Daoy (cell line): ENCODE measurements at places on chromosomes 2 and 18. TPM values are rescaled to one million over a fixed set of nuclear protein-coding genes. Genes with fewer than 3 reads are reported as not detected.

ITGAV gene
- 118 and 128 TPM in 2 replicates for total RNA-seq

- peak; percentile 63 for DNase-seq
Observed at GRCh38 chr2:25821225-25822056, 56.8 kb downstream of the ASXL2 start.

DNA sequence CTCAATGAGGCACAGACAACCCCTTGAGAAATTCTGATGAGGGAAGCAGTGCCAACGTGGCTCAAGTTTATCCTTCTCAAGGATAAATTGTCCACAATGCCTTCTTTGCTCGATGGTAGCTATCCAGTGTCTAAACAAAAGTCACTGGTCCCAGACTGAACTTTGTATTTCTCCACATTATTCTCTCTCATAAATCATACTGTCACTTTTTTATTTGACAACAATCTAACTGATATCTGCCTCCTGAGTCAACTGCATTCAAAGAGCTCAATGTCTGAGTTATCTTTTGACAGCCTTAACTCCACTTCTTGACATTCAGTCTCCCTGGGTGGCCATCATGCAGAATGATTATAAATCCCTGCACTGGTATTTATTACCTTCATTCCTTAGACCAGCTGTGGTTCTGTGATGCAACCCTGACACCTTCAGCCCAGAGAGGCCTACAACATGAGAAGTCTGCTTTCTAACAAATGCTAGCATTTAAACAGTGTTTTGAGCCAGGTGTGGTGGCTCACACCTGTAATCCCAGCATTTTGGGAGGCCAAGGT, 38.2 kb downstream of the IMMT start:
- no peak for DNase-seq

DNA sequence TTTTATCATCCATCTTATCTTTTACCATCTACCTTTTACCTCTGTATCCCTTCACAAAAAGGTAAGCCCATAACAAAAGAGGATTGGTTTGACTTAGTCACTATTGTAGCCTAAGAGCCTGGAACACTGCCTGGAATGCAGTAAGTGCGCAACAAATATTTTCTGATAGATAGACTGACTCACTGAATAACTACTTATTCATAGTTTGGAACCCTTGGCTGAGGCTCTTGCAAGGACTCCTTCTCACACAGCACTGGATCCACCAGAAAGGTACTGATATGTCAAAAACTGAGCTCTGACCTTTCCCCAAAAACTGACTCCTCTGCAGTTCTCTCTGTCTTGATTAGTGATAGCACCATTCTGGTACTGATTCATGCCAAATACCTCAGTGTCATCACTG, 426.7 kb downstream of the SETBP1 start:
- DNase-seq = no peak

CTAGE1 gene
- not detected in 2 replicates for total RNA-seq

DNA sequence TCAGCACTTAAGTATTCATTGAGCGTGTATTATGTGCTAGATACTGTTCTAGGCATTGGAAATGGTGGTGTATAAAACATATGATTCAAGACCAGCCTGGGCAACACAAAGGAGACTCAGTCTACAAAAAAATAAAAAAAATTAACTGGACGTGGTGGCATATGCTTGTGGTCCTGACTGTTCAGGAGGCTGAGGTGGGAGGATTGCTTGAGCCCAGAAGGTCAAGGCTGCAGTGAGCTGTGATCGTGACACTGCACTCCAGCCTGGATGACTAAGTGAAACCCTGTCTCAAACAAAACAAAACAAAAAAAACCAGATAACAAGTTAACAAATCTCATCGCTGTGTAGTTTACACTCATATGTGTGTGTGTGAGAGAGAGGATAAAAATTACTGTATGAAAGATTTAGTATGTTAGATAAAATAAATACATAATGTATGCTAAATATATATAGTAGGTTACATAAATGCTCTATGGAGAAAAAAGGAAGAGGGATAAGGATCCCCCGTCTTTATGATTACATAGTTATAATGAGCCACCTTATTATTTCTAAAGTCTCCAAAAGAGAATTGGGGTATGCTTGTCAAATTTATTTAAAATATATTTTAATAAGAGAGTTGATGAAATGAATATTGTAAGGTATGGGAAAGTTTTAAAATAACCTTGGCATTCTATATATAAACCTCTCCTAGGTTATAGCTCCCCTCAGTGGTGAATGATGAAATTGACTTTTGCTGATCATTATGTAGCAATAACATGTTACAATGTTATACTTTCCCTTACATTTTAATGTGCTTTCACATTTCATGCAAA, 69.2 kb downstream of the EHBP1 start:
- DNase-seq = peak; percentile 47

DNA sequence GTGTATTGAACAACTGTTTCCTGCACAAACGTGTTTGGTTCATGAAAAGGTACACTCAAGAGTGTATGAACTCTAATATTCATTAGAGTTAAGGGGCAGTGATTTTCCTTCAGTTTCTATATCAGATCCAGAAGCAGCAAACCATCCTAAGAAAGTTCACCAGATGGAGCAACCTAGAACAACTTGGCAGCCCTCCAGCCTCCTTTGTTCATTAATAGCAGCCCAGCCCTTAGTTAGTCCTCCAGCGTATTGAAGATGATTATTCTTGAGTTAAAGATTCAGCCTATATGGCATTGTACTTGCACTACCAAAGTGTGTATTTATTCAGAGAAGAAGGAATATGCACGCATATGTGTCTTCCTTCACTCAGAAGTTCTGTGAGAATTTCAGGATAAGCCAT, 365.5 kb downstream of the SETBP1 start:
- DNase-seq = no peak

GRCh38 chr2:30714811-30715709, 92.2 kb downstream of the CAPN13 start:
- peak; percentile 50 for DNase-seq

DNA sequence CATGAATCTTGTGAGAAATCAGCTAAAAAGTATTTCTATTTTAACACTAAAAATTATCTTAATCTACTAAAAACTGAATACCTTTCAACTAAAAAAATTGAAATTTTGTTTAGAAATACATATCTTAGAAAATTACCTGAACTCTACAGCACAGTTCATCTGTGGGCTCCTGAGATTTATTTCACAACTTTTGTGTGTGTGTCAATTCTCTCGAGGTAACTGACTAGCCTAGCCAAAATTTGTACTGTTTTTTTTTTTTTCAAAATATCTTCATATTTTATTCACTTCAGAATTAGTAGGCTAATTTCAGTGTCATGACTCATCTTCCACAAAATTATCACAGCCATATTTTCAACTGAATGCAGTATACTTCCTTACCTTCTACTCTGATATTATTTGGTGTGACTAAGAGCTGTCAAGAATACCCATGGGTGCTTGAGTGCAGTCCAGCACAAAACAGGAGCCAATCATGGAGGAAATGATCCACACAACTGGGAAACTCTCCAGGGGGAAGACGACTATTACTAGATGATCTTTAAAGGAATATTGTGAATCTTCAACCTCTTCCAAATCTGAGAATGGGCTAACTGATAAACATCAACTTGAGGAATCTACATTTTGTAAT, 174.6 kb downstream of the ZNF385B start:
- no peak for DNase-seq

DNA sequence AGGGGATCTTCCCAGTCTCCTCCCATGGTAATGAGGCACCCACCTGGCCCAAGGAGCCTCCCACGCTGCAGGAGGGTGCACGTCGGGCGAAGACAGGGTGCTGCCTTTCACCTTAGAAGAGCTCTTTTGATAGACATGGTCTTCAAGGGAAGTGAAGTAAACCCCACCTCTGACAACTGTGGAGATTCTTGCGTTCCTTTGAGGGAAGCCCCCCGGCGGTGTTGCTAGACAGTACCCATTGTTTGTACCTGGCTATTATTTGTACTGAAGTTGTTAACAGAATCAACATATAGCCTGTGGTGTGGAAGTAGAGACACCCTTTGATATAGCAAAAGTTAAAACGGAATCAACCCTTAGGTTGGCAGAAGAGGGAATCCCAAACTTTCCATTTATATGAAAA, 648.0 kb downstream of the GALR1 start:
- no peak for DNase-seq

DNA sequence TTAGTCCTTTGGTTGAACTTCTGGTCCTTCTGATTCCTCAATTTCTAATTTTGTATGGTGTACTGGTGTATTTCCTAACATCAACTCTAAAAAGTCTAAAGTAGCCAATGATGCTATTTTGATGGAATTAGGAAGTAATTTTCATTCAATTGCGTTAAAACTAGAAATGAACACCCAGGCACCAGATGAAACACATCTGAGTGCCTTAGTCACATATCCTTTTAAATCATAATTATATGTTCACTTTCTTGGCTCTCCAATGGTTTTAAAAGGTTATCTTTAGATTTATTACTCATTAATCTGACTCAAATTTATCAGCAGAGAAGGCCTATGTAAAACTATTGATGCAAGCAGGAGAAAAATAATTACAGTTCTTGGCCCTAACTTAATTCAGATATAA, 119.7 kb downstream of the GAREM1 start:
- DNase-seq = no peak

DNA sequence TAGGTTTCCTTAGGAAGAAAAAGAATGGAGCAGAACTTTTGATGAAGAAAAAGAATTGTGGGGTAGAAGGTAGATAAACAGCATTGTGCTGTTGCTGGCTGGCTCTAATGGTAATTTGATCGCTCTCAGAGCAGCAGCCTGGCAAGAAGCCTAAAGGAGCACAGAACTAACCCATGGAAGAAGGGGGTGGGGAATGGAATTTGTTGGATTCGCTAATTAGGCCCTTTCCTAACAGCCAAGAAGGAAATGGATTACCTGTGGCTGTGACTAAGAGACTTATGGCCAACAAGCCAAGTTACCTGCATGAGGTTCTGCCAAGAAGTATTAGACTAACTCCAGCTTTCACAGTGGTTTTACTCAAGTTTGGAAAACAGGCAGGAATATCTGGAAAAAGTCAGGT, 210.6 kb downstream of the IKZF2 start:
- peak; percentile 50 for DNase-seq

TXNDC2 gene
- total RNA-seq = 0.06 TPM in 1 of 2 replicates, not detected in the other

GRCh38 chr2:158015428-158016076, 86.1 kb upstream of the UPP2 start:
- no peak for DNase-seq

- DNase-seq = no peak
Observed at GRCh38 chr2:241379481-241380480, 23.7 kb downstream of the FARP2 start.

DNA sequence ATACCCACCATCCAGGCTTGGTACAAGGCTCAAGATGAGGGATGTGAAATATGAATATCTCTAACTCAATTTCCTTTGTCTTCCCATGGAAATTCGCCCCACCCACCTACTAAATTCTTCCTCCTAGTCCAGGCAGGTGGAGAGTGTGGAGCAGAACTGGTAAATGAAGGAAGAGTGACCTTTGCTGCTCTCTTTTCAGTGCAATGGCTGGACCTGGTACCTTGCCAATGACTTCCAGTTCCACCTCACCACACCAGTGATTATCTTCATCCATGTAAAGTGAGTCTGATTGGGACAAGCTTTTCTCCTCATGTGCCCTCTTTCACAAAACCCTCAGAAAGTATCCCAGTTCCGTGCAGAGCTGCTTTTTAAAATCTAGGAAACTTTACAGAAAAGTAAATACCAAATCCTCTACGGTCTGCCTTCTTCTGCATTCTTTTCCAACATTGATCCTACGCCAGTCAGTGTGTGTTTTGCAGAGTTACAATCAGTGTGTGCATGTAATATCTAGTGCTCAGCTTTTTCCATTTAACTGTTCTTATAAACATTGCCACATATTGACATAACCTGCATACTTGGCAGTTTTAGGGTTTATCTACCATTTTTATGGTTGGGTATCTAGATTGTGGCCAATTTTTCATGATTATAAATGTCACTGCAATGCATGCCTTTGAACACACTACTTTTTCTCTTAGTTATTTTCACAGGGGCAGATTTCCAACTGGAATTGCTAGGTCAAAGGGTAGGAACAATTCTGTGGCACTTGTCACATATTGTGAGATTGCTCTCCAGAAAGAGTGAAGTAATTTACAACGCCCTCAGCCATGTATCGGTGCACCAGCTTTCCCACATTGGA, 86.5 kb upstream of the SEC11C start:
- DNase-seq = no peak

GRCh38 chr2:35585972-35586371, 769.6 kb upstream of the CRIM1 start:
- no peak for DNase-seq

DNA sequence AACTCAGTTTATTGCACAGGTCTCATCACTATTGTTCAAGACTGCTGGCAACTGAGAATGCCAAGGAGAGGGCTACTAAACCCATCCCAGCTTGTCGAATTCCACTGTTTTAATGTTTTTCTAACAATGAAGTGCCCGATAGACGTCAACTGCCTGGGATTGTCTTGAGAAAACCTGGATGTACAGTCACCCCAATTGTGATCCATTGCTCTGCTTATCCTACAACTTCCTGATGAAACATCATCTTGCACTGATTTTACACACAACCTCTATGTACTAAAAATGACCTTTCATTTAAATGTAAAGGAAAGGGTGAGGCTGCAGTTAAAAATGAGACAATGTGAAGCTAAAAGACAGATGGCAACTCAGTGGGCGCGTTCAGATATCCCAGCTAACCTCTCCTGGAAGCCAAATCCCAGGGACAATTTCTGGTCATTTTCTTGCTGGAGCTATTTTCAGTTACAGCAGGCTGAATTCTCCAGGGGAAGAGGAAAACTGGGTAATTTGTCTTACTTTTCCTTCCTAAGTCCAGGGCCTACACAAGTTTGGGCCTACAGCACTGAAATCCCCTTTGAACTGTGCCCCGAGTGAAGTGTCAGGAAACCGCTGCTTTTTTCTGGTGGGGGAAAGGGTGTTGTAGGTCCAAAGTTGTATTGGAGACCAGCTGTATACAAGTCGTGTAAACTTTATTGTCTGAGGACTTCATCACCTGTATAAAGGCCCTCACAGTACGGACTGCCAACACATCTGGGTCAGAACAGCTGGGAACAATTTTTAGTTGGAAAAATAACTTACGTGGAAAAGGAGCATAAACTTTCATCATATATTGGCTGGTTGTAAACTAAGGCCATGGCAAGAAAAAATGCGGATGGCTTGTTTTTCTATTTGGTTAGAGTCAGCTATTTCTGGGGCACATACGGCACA, 68.9 kb upstream of the LTBP1 start:
- DNase-seq = no peak

GRCh38 chr2:170354855-170355780, 177.2 kb downstream of the MYO3B start:
- no peak for DNase-seq

DNA sequence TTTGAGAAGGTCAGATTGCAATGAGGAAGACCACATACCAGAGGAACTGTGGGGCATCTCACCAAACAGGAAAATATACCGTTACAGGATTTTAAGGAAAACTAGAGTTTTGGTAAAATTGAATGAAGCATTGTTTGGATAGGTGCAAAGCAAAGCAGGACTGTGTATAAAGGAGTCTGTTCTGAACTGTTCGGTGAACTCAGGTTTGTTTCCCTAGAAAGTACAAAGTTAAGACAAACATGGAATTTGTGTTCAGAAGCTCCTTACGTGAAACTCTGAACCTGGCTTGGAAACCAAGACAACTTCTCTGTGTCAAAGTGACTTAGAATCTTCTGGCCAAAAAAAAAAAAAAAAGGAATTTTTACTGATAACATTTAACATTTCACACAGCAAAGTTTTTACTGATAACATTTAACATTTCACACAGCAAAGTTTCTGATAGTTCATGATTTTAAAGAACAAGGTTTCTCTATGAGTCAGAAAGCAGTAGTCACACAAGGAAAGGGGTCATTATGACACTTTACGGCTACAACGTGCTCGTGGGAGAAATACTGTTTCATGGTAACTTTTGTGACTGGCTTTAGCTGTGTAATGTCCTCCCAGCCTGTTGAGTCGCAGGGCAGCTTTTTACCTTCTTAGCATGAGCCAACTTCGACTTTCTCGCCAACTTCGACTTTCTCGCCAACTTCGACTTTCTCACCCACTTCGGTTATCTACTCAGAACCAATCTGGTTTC, 21.2 kb upstream of the TET3 start:
- no peak for DNase-seq
